DMS79 treated with DMSO at 0.1 percent for 48 hours (cell line): ENCODE measurements at places on chromosomes 7 and 10.

DNA sequence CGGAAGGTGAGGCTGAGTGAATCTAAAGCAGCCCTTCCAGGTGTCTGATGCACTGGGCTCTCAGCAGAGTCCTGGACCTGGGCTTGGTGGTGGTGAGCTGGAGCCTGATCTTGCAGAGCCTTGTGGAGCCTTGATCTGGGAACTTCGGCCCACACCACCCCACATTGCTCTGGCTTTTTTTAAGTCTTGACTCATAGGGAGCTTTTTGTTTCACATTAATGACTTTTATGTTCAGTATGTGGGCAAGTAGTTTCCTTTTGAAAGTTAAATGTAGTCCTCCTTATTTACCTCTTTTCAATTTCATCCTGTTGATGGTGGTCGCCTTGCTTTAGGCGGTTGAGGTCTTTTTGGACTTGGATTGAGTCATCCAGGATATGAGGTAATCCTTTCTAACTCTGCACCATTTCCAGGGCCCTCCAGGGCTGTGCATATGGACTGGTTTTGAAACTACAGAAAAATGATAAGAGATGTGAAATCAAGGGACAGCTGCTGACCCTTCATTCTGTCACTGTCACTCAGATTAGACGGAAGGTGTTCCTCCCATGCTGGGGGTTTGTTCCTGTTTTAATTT is 2.9 kb upstream of the NRAP start:
- DNase-seq = no peak

GRCh38 chr7:39248041-39248691 is 270.5 kb downstream of the POU6F2 start:
- DNase-seq = peak; percentile 14

GRCh38 chr7:79118143-79118542 is 335.3 kb downstream of the MAGI2 start:
- DNase-seq = no peak

GRCh38 chr7:102258749-102259107 is 27.9 kb upstream of the SH2B2 start:
- DNase-seq = no peak

DNA sequence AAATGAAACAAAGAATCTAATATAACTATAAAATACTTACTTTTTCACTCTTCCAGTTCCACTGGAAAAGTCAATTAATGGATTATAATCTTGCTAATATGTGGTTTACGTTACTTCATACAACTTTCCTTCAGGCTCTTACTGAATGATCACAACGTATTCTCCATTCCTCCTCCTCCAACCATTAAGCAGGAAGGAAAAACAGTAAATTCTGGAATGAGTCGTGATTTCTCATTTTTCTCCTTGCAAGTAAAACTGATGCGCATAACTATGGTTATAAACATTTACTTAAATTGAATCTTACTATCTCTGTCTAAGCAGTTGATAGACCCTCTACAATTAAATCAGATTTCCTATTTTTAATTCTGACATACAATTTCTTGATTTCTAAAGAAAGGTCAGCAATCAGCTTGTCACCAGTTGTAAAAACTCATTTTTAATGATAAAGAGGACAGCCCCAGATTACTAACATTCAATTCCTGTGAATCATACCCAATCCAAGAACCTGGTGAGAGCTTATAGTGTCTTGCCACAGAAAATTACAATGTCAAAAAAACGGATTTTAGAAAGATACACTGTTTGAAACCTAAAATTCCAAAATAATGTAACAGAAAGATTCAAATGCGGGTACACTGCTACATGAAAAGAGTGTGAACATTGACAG is 64.3 kb downstream of the EZH2 start:
- DNase-seq = no peak

GRCh38 chr7:90322837-90323236 is 1.7 kb upstream of the FAM237B start:
- no peak for DNase-seq

DNA sequence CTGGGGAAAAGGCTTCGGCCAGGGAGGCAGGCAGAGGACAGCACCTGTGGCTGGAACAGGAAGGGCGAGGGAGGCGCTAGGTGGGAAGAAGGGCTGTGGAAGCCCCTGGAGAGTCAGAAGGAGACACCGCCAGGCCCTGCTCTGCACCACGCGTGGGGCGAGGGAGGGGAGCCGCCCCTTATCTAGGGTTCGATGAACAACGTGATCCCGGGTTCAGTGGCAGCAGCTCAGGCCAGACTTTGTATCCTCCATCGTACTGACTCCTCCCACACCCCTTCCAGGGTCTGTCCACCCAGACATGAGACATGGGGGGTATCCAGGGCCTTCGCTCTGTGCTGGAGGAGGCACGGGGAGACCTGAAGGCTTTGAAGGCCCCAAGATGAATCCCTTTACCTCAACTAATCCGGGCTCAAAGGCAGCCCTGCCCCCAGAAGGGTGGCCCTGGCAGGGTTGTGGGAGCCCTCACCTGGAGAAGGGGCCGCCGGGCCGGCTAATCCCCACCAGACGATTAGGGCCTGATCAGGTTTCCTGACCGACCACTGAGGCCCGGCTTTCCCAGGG is 110.8 kb downstream of the PDGFA start:
- no peak for DNase-seq

DNA sequence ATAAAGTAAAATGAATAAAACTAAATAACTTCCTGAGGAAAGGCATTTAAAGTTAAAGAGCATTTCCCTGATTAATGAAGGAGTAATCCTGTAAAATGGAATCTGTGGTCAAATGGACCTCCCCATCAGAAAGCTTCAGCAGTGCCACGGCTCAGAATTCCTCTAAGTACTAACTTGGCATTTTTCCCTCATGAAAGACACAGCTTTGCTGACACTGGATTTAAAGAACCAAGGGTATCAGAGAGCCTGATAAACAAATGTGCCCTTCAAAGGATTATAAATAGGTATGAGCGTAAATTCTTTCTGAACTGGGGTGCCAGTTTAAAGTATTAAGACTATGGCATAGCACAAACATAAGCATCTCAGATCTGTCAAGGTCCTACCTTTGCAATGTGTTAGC is 24.2 kb upstream of the RNF148 start:
- no peak for DNase-seq

- no peak for DNase-seq
These were observed 15.6 kb upstream of the PPIF start for GRCh38 chr10:79331709-79332108.
